ENCODE measurements at places on chromosomes 2 and 18. TPM values are rescaled to one million over a fixed set of nuclear protein-coding genes. Genes with fewer than 3 reads are reported as not detected.
A peak's percentile ranks its signal among the peaks of the same experiment; 100 is the strongest.

GRCh38 chr2:65722028-65722778, 289.8 kb upstream of the SPRED2 start:
- DNase-seq = peak; percentile 47

GRCh38 chr18:36075862-36076587, 8.7 kb upstream of the RPRD1A start:
- no peak for DNase-seq

DNA sequence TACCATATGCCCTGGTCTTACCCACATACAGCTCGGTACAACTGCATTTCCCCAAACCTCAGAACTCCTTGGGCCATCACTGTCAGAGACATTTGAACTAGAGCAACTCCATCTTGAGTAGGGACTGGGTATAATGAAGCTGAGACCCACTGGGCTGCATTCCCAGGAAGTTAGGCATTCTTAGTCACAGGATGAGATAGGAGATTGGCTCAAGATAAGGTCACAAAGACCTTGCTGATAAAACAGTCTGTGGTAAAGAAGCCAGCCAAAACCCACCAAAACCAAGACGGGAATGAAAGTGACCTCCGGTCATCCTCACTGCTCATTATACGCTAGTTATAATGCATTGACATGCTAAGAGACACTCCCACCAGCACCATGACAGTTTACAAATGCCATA, 131.3 kb downstream of the PIK3C3 start:
- DNase-seq = no peak

DNA sequence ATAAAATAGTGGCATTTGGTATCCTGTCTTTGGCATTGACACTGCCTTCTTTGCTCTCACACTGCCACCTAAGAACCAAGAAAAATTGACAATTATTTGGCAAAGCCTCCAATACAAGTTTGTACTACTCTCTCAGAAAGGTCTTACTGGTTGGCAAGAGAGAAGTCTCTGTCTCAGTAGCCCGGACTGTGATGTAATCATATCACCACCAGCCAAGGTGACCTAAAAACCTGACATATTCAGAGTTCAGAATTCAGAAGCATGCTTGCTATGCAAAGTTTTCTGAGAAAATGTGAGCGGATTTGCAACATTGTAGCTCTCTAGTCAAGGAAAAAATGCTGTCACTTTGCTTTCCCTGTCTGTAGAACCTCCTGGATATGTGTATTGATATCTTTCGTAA, 196.0 kb downstream of the CDH7 start:
- no peak for DNase-seq

- no peak for DNase-seq
Observed at GRCh38 chr2:235619544-235619943, 125.7 kb downstream of the AGAP1 start.

GRCh38 chr18:62070302-62070701, 116.6 kb downstream of the PIGN start:
- no peak for DNase-seq

Gene PRSS56
- total RNA-seq = not detected

Gene GPR39
- total RNA-seq = not detected

Gene STON1
- 8.6 TPM for total RNA-seq

Gene C2orf15
- total RNA-seq = not detected

Gene SKA1
- total RNA-seq = not detected

Gene HOXD1
- 0.16 TPM for total RNA-seq

Gene HOXD8
- 1.1 TPM for total RNA-seq
